ENCODE measurements at places on chromosomes 2 and 18.

DNA sequence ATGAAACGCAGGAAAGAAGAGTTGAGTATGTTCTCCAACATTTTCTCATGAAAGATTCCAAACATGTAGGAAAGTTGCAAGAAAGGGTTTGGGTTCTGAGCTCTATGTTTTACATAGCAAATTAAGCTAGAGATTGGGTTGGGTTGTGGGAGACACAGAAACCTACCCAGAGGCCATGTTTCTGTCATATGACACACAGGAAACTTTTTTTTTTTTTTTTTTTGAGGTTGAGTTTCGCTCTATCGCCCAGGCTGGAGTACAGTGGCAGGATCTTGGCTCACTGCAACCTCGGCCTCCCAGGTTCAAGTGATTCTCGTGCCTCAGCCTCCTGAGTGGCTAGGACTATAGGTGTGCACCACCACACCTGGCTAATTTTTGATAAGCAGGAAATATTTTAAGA lies 57.6 kb downstream of the DOCK10 start:
- DNase-seq, result no peak

DNA sequence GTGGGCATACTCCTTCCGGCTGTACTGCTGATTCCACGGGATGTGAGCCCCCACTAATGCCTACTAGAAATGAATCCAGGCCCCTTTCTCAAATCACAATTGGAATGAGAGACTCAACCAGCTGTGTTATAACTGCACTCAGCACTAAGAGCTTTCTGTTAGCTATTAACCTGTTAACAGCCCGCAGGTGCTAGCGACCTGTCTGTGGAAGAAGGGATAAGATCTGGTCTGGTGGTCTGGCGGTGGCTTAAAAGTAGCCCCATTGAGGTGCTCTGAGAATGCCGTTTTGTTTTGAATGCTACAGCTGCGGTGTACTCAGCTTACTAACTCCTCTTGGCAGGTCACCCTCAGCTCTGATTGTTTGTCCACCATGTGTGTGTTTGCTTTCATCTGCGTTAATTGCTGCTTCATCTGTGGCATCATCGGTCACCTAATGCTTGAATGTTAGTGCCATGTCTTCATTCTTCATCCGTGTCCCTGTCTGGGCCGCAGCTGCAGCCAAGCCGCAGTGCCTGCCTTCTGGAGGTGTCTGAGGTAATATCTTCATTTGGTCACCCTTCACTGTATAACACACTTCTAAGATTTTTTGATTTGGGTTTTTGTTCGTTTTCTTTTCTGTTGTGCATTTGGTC lies 16.3 kb downstream of the RAB12 start:
- DNase-seq, result no peak

- DNase-seq, result no peak
Observed at GRCh38 chr2:60267122-60267521, 286.3 kb downstream of the BCL11A start.

- no peak for DNase-seq
Observed at GRCh38 chr2:165870346-165870745, 76.3 kb upstream of the GALNT3 start.

DNA sequence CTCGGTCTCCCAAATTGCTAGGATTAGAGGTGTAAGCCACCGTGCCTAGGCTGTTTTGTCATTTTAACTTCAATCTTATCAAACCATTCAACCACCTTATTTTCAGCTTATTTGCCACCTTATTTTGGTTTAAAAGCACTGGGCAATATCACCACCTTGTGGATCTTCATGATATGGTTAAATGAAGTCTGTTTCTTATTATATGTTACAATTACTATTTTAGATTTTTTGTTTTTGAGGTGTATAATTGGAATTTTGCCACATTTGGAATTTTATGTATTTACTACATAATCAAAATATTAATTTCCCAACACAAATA lies 43.8 kb upstream of the SCN9A start:
- DNase-seq, result peak; percentile 20

DNA sequence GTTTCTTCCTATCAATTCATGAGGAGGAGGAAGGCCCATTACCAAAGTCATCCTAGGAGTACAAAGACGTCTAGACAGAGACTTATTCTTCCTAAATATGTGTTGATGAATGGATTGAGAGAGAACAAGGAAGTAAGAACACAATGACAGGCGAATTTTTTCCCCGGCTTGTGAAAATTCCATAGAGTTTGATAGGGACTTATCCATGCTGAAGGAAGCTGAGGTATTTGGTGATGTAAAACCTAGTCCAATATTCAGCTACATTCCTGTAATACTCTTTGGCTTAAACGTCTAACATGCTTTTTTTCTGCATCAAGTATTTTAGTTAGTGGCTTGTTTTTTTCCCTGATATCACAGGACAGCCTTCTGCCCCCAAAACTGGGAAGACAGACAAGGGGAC lies 121.9 kb upstream of the MYT1L start:
- DNase-seq, result no peak

DNA sequence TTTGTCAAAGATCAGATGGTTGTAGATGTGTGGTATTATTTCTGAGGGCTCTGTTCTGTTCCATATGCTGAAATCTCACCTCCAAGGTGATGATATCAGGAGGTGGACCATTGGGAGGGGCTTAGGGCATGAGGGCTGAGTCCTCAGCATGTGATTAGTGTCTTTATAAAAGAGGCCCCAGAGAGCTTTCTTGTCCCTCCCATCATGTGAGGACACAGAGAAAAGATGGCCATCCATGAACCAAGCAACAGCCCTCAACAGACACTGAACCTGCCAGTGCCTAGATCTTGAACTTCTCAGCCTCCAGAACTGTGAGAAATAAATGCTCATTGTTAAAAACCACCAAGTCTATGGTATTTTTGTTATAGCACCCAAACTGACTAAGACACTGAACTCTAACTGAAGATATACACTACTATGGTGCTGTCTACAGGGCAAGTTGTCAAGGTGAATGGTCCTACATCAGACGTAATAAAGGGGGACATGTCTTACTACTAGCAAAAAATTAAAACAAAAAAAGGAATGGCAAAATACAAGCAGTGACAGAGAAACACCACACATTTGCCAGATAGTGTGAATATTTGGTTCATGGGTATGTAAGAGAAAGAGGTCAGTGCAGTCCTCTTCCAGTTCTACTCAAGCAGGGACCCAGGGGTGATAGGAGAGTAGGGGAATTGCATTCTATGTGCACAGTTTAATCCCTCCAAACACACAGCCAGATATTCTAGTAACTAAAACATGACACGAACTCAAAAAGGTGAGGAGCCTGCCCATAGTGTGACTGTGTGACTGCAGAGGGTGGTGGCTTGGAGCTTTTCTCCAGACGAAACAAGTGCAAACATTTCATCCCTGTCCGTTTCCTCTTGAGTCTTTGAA lies 164.4 kb upstream of the MYCN start:
- no peak for DNase-seq

GRCh38 chr2:227748079-227748478 lies 2.4 kb downstream of the SCYGR8 start:
- DNase-seq, result no peak

DNA sequence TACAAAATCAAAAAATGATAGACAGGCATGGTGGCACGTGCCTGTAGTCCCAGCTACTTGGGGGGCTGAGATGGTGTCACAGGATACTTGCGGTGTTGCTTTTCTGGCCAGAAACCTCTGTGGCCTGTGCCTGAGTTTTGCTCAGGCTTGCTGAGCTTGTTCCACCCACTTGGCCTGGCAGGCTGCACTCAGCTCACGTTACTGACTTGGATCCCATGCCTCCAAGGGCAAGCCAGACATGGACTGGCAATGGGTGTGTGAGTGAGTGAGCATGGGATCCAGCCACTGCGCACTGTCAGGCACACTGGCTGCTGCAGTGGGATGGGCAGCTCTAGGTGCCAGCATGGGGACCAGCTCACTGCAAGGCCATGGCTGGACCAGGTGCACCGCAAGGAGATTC lies 67.9 kb downstream of the NCAPH start:
- no peak for DNase-seq

GRCh38 chr2:47270421-47270820 lies 115.3 kb upstream of the STPG4 start:
- DNase-seq, result no peak

DNA sequence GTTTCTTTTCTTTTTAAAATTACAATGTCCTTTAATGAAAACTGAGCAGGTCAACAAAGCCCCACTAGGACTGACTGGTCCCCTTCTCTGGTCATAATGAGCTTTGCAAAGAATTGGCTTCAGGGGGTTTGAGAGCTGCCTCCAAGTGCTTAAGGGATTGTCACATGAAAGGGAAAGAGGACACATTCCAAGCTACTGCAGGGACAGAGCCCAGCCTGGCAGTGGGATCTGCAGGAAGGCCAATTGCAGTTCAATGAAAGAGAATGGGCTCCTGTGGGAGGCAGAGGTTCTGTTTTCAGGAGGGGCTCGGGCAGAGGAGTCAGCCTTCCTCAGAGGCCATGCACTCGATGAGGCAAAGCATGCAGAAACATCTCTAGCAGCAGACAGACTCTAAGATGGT lies 84.1 kb upstream of the ACKR3 start:
- no peak for DNase-seq

GRCh38 chr2:49270091-49270490 lies 115.8 kb upstream of the FSHR start:
- no peak for DNase-seq

GRCh38 chr18:24502667-24503523 lies 42.5 kb downstream of the HRH4 start:
- DNase-seq, result no peak

- DNase-seq, result no peak
Observed at GRCh38 chr2:222357930-222358329, 59.1 kb upstream of the PAX3 start.

- DNase-seq, result no peak
Observed at GRCh38 chr18:59062643-59063006, 77.1 kb upstream of the SEC11C start.

DNA sequence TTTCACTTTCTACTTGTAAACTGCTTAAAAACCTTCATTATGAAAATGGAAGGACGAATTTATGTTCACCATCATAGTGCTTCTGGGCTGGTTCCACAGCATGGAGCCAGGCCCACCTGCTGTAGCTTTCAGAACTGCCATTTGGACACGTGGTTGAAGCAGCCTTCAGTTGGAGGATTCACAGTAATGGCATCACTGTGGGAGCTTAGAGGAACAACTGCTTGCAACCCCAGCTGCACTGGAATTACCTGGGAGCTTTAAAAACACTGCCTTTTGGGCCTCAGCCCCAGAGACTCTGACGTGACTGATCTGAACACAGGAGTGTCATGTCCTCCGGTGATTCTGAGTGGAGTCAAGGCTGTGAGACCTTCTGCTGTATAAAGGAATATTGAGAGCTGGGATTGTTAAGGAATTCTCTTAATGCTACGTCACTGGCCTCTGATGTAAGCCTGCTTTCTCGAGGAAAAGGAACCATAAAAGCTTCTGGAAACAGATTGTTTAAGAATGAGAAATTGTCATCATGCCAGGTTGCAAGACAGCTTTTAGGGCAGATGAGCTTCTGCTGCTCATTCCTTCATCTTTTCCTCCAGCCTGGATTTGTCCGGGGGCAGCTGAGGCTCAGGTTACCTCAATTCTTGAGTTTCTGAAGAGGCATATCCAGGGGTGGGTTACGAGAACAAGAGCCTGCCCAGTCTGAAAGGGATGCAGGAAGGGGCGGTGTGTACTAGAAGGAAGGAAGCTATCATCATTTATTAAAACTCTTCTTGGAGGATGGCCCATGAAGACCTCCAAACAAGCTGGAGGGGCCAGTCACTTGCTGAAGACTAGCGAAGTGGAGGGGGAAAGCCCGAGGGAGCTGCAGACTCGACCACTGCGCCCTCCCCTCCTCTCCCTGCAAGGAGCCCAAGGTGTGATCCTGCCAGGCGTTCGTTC lies 1.3 kb upstream of the IL1R1 start:
- DNase-seq, result peak; percentile 95

DNA sequence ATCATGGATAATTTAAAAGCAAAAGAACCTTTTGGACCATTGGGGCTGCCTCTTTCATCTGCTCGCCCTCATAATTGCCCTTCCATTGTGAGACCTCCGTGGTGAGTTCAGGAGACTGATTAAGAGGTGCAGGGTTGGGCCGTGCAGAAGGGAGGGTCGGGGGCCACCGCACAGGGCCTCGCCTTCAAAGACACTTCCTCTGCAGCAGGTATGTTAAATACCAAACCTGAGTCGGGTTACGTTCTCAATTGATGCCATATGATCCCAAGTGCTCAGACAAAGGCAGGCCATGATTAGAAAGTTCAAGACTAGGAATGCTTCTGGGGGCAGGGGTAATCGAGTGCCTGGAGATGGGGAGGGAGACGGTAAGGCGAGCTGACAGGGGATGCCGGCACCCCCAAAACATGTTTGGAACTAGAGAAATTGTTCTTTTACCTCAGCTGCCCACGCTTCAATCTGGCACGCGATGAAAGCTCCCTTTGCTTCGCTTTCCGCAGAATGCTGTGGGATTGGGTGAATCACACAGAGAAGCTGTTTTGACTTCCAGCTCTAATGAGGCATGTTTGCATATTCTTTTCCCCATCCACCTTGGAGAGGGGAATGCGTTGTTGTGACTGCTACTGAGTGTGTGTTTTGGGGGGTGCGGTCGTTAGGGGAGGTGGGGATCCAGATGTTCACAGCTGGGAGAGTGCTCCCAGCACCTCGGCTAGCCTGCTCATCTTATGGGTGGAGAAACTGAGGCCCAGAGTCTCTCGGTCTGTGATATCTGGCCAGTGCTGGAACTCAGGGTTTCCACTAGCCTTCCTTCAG lies 309.1 kb downstream of the MYCN start:
- no peak for DNase-seq

GRCh38 chr2:72965770-72966450 lies 48.6 kb downstream of the EMX1 start:
- no peak for DNase-seq

- no peak for DNase-seq
Observed at GRCh38 chr18:47403949-47404348, 152.5 kb upstream of the SKOR2 start.

GRCh38 chr2:70627211-70627898 lies 73.7 kb upstream of the TGFA start:
- DNase-seq, result no peak

DNA sequence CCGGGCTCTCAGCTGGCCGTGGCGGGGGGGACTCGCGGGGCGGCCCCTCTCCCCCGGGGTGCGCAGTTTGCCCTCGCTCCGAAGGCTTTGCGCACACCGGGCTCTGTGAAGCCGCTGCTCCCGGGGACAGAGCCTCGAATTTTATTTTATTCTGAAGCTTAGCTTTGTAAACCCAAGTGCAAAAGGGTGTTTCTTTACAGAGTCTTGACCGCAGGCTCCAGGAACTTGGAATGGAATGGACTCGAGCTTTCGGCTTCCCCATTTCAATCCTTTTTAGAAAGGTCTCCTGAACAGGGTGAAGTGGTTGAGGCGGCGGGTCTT lies 2.0 kb downstream of the GALR1 start:
- DNase-seq, result no peak

DNA sequence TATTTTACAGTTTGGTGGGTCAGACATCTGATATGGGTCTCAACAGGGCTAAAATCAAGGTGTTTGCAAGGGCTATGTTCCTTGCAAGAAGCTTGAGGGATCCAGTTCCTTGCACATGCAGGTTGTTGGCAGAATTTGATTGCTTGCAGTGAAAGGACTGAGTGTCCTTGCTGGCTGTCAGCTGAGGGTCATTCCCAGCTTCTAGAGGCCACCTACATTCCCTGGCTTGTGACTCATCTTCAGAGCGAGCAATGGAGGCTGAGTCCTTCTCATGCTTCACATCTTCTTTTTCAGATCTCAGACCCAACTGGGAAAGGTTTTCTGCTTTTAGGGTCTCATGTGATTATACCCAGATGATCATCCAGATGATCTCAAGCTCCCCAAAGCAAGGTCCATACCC lies 12.4 kb downstream of the MEX3C start:
- no peak for DNase-seq

All from fibroblast of skin of left quadriceps (primary cell).